ENCODE measurements at places on chromosomes 13 and 19.

DNA sequence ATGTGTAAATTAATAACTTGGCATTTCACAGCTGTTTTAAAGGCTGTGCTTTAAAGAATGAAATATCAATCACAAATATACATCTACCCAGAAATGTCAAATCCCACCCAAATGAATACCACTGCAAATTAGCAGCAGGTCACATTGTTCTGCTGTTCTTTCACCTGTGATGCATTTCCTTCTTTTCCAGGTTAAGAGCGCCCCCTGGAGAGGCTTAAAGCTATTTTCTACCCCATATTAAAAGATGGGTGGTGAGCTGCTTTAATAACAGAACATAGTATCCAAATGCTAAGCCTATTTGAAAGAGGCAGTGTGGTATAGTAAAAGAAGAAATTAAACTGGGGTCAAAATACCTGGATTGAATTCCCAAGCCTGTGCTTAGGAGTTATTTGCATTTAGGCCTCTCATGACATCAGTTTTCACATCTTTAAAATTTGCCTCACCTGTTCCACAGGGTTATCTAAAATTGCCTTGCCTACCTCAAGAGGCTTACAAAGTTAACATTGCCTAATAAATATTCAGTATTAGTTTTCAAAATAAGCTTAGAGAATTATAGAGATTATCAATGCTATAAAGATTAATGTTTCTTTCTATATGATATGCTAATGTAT is 396.9 kb upstream of the SLITRK5 start:
- no peak for DNase-seq

GRCh38 chr13:49597043-49597641 is 11.8 kb upstream of the RCBTB1 start:
- no peak for DNase-seq

DNA sequence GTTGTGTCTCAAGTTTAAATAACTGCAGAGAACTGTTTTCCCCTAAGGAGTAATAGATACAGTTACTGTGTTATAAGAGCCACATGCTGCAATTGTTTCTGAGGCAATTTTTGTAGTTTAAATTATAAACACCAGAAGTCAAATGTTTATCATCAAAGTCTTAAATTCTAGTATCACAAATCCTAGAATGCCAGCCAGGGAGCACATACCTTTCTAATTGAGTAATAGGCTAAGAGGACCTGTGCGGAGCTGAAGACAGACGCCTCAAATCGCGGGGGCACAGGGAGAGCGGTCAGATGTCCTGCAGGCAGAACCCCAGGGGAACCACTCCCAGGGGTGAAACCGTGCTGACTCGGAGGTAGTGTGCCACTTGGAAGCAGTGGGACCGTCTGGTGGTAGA is 65.2 kb upstream of the TNFRSF19 start:
- peak; percentile 34 for DNase-seq

- DNase-seq = no peak
These were observed 93.8 kb upstream of the SOX1 start for GRCh38 chr13:111973186-111973585.

DNA sequence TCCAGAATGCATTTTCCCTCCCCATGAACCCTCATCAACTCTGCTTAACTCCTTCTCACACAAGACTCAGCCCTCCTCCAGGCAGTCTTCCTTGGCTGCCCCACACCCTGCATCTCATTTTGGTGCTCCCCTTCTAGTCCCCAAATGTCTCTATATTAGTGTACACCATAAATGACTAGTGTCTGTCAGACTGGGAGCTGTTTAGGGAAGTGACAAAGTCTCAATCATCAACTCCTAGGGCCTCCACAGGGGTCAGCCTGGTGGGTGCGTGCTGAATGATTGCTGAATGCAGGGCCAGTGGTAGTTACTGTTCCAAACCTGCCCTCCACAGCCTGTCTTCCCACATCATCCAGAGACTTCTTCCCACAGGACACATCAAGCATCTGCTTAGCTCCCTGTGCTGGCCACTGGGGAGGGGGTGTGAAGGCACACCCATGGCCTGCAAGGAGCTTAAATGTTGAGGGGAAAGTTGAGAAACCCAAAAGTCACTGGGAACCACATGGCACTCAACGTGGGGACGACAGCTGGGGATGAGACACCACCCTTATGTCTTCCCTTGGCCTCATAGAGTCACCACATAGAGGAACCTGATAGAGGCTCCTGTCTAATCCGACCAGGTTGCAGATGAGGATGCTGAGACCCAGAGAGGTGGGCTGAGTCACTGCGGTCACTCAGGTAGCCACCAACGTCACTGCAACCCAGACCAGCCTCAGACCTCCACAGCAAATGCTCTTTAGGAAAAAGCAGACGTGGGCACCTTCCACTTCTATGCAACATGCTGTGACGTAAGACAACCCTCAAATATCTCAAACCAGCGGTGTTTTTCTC is 79.3 kb upstream of the TM9SF2 start:
- DNase-seq = no peak

DNA sequence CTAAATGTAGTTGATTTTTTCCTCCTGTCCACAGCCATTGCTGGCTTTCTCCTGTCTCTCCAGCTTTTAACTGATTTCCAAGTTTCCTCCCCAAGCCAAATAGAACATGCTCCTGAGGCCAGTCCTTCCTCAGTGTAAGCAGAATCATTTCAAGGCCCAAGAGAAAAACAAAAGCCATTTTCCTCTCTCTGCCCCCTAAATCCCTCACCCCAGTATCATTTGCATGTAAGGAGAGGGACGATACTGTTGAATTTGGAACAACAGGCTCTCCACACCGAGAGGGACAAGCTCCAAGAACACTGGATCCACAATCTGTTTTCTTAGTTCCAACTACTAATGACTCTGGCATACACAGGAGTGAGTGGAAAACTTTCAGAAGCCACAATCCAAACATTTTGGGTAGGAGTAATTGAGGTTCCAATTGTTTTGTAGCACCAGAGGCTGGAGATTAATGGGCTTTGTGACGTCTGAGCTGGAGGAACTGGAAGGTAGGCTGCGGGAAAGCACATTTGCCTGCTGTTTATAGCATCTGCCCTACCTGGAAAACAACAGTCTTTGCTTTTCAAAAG is 156.8 kb downstream of the FLT1 start:
- no peak for DNase-seq

- peak; percentile 37 for DNase-seq
These were observed 2.4 kb upstream of the PTGER1 start for GRCh38 chr19:14477418-14478112.

GRCh38 chr19:14056069-14056666 is 5.7 kb downstream of the PALM3 start:
- DNase-seq = no peak

DNA sequence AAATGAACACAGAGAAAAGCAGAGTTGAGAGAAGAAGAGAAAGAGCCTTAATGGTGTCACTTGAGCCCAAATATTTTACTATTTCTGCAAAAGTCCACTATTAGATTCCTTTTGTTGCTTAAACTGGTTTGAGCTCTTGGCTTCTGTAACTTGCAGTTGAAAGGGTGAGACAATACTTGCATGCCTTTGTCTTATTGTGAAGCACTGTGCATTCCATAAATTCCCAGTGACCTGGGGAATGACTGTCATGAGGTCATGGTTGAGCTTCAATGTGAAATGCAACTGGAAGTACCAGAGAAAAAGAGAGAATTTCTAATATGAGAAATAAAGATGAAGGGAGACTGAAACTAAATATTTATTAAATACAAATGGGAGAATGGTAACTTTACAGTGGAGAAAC is 310.9 kb downstream of the TDRD3 start:
- no peak for DNase-seq

- no peak for DNase-seq
These were observed 1.3 kb downstream of the EXOSC8 start for GRCh38 chr13:37001921-37002250.

Data from left ventricle myocardium superior (tissue), 1 donor.